ENCODE measurements at places on chromosomes 7 and 10.

- DNase-seq, result no peak
These were observed 52.0 kb downstream of the REEP3 start for GRCh38 chr10:63573068-63573697.

DNA sequence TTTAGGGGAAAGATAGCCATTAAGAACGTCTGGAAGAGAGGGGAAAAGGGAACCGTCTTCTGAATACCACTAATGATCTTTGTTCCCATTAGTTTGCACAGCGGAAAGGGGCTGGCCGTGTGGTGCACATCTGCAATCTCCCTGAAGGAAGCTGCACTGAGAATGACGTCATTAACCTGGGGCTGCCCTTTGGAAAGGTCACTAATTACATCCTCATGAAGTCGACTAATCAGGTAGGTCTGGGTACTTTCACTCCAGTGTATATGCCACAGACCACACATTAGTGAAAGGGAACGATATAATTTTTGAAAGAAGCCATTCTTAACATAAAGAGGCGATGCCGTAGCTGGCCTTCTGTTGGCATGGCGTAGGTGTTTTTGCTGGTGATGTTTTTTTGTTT is 74.3 kb upstream of the PDCD4 start:
- no peak for DNase-seq

- DNase-seq, result peak; percentile 85
These were observed 42.8 kb upstream of the RHOBTB1 start for GRCh38 chr10:60986791-60987190.

DNA sequence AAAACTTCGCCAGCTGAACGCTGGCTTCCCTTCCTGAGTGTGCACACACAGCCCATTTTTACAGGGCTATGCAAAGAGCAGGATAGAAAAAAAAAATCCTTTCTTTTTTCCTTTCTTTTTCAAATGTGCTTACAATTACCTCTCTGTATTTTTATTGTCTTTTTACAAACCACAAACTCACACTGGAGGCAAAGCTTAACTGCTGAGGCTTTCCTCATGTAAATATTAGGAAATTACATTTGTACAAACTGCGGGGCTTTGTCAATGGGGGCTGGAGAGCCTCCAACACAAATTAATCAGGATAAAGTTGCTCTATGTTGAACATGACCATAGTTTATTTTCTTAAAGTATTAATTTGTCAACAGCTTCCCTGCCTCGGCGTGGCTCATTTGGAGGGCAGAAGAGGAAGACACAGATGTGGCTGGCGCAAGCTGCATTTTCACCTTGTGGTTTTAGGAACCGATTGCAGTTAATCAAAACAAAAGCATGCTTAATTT is 411.7 kb upstream of the MKI67 start:
- peak; percentile 47 for DNase-seq

GRCh38 chr10:108471420-108471819 is 1306.9 kb upstream of the SORCS1 start:
- DNase-seq, result no peak

DNA sequence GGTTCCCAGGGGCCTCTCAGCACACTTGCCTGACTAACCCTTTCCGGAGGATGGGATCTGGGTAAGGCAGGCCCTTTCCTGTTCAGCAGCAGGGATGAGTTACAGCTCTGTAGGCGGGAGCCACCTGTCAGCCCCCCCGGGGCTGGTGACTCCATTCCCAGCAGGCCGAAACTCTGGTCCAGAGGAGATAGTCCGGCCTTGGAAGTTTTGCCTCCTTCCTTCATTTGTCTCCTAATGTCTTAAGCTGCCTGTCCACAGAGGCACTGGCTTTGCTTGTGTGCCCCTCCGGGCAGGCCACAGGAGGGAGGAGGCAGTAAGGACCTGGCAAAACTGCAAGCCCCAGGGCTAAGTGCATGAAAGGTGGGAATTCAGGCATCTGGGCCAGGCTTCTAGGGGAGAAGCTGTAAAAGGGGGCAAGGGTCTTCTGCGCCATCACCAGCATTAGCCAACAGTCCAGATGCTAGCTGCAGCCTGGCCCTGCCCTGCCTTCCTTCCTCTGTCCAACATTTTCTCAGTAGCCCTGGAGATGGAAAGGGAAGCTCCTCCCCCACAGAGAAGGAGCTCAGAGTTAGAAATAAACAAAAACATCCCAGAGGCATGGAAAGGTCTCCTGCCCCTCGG is 1.2 kb downstream of the ADIRF start:
- peak; percentile 73 for DNase-seq

- no peak for DNase-seq
These were observed 57.8 kb downstream of the TBXAS1 start for GRCh38 chr7:139886899-139887298.

DNA sequence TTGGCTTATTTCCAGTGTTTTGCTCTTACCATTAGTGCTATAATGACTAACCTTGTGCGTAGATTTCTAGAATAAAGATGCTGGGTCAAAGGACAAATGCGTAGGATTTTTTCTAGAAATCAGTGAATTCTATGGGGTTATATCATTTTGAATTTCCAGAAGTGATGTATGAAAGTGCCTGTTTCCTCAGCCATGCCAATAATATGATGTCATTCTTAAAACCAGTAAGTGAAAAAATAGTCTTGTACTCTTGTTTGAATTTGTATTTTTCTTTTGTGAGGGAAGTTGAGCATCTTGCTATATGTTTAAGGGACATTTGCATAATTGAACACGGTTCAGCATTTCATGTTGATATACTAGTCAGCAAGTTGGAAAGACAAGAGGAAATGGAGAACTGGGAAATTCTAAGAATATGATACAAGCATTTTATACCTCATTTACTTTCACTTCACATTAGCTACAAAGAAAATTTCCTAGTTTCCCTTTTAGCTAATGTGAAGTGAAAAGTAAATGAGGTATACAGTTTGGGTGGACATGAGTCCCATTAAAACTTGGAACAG is 3.8 kb upstream of the DNAH11 start:
- no peak for DNase-seq

GRCh38 chr10:19819419-19820033 is 3.3 kb downstream of the PLXDC2 start:
- DNase-seq, result no peak

DNA sequence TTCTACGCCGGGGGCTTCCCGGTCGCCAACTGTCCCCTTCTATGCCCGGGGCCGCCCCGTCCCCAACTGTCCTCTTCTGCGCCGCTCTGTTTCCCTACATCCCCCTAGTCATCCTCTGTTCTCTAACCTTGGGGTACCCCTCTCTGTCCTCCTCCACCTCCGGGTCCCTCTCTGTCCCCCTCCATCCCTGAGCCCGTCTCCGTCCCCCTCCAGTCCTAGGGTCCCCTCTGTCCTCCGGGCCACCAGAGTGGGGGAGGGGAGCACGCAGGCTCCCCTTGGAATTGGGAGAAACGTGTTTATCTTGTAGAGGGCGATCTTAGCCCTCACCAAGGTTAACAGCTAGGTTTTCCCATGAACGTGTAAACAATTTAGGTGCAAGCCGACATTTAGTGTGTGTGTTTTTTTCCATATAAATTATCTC is 852 bp upstream of the KLF6 start:
- peak; percentile 80 for DNase-seq

- DNase-seq, result no peak
These were observed 683 bp downstream of the INSIG1 start for GRCh38 chr7:155298288-155298833.

DNA sequence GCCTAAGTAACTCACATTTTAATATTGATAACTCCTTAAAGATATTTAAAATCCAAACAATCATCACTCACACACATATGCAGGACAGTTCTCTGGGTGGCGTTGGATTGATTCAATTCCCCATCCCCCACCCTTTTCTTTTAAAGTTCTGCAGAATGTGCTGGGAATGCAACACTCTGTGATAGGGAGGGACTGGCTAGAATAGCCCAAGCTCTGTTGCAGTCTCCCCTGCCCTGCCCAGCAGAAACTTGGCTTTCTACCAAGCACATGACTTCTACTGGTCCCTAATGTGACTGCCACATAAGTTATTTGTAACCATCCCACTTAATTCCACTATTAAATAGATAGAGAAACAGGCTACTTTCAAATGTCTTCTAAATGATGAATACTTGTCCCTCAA is 55.2 kb downstream of the TWIST1 start:
- DNase-seq, result no peak

DNA sequence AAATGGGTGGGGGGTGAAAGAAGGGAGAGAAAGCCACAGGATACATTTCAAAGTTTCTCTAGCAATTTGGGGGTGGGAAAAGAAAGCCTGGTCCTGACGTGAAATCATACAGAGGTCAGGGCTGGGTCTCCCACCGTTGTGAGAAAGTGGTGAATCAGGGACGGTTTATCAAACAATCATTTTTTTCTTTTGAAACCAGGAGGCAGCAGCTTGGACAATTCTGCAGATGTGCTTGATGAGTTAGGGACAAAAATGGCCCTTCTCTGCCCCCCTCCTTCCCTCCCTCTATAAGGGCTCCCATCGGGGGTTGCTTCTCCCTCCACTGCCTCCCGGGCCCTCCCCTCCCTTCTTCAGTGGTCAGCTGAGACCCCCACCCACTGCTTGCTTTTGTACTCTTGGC is 43.6 kb downstream of the FBXW4 start:
- DNase-seq, result no peak

- DNase-seq, result no peak
These were observed 1.5 kb downstream of the PDLIM1 start for GRCh38 chr10:95289003-95289920.

DNA sequence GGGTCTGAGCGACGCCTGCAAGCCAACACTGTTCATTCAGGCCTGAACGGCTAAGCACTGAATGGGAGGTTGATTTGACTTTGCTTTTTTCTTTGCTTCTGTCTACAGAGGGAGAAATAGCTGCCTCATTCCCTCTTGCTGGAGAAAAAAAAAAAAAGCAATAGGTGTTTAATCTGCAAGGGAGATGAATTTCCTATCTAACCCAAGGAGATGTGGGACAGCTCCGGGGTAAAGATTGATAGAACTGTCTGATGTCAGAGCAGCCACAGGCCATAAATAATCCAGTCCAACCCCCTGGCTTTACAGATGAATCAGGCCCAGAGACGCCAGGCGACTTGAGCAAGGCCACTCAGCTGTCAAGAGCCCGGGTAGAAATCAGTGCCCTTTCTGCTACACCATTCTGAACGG is 168.0 kb downstream of the ARHGAP12 start:
- DNase-seq, result no peak

- DNase-seq, result no peak
These were observed 11.4 kb downstream of the ACTR1A start for GRCh38 chr10:102491136-102491535.

- peak; percentile 71 for DNase-seq
These were observed 623 bp upstream of the CEP41 start for GRCh38 chr7:130441408-130441869.

DNA sequence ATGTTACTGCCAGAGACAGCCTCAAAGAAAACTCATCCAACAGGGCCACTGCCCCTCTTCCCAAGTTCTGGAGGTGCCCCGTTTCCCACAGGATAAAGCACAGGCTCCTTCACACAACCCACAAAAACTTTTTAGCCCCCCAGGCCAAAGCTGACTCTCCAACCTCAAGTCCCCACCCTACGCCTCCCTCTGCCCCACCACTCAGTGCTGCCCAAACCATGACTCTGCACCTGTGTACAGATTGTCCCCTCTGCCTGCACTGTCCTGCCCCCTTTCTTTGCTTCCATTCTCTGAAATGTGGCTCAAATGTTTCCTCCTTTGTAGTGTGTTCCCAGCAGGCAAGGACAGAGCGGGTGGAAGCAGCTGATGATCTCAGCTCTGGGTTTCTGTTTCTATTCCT is 284.0 kb downstream of the GRID1 start:
- no peak for DNase-seq

DNA sequence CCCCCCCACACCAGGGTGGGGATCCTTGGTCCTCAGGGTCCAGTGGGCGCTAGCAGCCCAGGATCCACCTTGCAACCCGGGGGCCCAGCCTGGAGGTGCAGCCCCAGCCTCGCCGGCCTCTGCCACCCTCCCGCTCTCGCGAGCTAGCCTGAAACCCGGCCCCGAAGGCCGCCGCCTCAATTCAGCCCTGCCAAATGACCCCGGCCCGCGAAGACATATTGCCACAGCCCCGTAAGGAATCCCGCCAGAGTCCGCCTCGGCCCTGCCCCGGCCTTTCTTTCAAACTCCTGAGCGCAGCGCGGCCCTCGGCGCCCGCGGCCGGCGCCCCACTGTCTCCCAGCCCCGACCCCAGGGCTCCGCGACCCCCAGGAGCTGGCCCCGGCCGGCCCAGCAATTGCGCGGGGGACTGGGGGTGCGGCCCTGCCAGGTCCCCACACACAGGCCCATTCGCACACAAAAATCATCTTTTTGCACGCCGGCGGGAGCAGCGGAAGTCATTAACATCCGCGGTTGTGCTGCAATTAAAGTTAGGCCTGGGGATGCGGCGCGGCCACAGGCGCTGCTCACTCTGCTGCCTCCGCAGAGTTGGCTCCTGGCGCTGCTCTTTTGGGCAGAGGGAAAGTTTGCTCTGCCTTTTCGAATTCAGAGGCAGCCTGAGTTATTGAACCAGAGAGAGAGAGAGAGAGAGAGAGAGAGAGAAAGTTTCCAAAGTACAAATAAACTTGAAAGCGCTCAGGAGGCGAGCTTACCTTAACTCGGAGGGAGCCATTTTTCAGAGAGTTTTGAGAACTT is 4.0 kb downstream of the HOXA5 start:
- peak; percentile 79 for DNase-seq

DNA sequence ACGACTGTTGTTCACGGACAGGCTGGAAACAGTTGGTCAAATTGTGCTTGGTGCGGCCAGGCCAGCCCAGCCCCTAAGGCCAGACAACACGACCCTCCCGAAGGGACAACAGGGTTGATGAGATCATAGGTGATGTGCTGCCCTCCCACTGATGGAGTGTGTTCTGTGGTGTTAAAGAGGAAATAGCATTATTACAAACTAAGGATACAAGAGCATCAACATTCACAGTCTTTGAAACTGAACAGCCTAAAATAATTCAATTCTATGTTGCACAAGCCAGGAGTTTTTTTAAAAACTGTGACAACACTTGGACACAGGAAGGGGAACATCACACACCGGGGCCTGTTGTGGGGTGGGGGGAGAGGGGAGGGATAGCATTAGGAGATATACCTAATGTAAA is 87.6 kb downstream of the FAM53B start:
- DNase-seq, result no peak

- DNase-seq, result no peak
These were observed 287.8 kb downstream of the ZEB1 start for GRCh38 chr10:31606841-31607240.

- DNase-seq, result peak; percentile 65
These were observed 4.3 kb upstream of the YKT6 start for GRCh38 chr7:44196450-44196872.

- no peak for DNase-seq
These were observed 70.7 kb downstream of the VOPP1 start for GRCh38 chr7:55501611-55502010.

DNA sequence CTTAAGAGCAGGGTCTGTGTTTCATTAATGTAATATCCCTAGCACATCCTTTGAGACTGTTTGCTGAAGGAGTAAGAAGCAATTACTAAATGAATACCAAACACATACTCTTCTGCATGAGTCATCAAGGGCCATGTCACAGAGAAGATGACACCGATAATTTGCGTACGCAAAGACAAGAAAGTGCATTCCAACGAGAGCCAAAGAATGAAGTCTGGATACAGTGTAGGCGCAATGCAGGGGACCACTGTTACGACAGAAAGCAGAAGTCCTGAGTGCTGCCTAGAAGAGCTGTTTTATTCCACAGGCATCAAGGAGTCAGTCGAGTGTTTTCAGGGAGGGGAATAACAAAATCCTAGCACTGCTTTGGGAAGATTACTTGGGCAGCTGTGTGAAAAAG is 62.7 kb downstream of the VPS41 start:
- DNase-seq, result no peak

Measured in lung (tissue), 17 donors.